Non-pigmented ciliary epithelial cell (primary cell): ENCODE measurements at places on chromosomes 5 and 9.

- DNase-seq, result no peak
These were observed 62.9 kb upstream of the ZNF622 start for GRCh38 chr5:16528382-16529110.

- DNase-seq, result no peak
These were observed 81.5 kb downstream of the SH3TC2 start for GRCh38 chr5:148981353-148981752.

DNA sequence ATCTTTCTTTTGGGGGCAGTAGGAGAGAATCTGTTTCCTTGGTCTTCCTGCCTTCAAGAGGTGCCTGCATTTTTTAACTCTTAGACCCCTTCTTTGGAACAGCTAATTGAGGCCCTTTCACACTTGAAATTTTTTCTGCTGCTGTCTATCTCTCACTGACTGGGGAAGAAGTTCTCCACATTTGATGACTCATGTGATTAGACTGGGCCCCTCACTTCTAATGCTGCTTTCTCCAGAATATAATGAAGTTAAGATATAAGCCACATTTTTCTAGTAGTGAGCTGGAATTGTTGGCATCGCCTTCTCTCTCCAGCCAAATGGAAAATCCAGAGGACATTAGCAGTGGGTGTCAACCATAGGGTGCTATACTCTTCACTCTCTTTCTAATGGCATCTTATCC lies 12.4 kb downstream of the ZNF474 start:
- no peak for DNase-seq

GRCh38 chr5:95624368-95624767 lies 4.5 kb downstream of the GPR150 start:
- no peak for DNase-seq

GRCh38 chr5:169181814-169182213 lies 119.1 kb downstream of the SLIT3 start:
- no peak for DNase-seq

GRCh38 chr9:23258569-23258968 lies 567.5 kb downstream of the ELAVL2 start:
- no peak for DNase-seq

DNA sequence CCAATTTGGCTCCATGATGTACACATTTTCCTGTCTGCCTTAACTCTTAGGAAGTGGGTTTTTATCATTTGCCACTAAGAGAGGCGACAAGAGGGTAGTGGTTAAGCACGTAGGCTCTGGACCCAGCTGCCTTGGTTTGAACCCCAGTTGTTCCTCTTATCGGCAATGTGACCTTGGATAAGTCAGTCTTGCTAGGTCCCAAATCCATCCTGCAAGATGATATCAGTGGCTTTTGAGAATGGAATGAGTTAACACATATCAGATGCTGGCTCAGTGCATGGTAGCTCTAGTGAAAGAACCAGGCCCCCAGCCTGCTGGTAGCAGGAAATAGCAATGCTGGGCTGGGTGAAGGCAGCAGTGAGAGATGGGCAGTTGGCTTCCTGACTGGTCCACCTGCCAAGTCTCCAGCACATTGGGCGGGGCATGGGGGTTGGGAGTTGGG lies 72.5 kb downstream of the STK10 start:
- no peak for DNase-seq

GRCh38 chr9:2019723-2020122 lies 4.6 kb downstream of the SMARCA2 start:
- no peak for DNase-seq

DNA sequence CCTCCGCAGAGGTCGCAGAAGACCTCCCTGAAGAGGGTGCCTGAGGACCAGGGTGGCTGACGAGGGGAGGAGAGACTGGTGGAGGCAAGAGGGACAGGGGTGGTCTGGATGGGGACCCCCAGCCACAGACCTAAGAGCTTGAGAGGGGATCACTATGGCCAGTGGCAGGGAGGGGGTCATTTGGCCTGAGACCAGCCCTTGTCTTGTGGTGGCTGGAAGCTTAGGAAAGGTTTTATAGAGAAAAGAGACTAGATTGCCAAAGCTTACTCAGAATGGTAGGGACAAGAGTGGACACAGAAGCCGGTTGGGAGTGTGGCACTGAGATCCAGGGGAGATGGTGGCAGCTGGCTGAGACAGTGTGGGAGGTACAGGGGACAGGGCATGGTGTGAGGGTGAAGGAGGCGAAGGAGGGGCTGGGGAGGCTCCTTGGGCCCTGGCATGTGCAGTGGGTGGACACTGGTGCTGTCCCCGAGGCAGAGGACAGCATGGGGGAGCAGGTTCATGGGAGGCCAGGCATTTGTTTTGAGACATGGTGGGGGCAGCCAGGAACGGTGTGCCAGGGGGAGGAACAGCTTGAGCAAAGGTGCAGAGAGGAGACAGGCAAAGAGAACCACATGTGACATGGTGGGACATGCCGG lies 123.0 kb downstream of the C9orf50 start:
- DNase-seq, result no peak

DNA sequence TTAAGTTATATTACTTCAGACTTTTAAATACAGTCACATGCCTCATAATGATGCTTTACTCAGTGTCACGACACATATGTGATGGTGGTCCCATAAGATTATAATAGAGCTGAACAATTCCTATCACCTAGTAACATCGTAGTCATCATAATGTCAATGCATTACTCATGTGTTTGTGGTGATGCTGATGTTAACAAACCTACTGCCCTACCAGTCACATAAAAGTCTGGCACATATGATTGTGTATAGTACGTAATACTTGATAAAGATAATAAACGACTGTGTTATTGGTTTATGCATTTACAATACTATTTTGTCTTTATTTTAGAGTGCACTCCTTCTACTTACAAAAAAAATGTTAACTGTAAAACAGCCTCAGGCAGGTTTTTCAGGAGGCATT lies 103.7 kb downstream of the PAM start:
- peak; percentile 14 for DNase-seq

DNA sequence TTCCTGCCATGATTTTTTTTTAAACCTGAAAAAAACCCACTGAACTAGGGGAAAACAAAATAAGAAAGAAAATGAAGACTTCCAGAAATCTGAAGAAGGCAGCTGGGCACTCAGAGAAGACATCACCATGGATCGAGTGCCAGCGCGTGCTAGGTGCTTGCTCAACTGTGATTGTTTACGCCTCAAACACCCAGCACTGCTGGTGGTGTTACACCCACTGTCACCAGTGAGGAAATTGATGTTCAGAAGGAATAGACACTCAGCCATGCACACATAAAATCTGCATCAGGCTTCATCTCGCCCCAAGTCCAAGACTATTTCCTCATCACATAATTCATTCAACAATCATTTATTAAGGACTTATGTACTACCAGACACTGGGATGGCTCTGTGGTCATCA lies 82.1 kb downstream of the HRH2 start:
- no peak for DNase-seq

DNA sequence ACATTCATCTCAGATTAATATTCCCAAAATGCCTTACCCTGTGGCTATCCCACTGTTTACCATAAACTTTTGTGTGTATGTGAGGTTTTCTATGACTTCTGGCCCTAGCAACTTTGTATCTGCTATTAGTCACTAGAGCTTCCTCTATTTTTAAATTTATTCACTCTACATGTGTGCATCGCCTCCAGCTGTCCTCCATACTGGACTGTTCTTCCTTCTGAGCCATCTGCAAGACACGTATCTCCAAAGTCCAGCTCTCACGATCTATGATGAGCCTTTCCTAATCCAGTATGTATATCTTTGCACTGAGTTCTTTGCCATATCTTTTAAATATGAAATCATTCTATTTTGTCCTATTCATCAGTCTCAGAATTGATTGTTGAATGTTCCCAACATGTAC lies 1.7 kb upstream of the GNG10 start:
- no peak for DNase-seq

- DNase-seq, result no peak
These were observed 65.3 kb downstream of the RXRA start for GRCh38 chr9:134391319-134392231.

- DNase-seq, result no peak
These were observed 40.0 kb upstream of the ARSB start for GRCh38 chr5:79025054-79025472.

DNA sequence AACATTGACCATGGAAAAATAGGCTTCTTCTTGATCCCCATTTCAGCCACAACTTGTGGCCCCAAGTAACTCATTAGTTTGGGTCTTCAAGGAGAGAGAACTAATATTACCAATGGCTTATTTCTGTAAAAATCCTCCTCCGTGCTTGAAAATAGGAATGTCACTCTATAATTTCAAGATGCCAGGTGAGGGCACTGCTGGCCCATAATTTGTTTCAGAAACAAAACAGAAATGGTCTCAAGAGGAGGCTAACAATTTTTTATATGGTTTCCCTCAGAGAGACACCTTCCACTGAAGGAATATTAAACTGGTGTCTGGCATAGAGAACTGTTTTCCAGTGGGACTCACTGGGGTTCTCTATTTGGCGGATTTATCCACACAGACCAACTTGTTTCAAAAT lies 437.0 kb upstream of the TRPC7 start:
- no peak for DNase-seq

DNA sequence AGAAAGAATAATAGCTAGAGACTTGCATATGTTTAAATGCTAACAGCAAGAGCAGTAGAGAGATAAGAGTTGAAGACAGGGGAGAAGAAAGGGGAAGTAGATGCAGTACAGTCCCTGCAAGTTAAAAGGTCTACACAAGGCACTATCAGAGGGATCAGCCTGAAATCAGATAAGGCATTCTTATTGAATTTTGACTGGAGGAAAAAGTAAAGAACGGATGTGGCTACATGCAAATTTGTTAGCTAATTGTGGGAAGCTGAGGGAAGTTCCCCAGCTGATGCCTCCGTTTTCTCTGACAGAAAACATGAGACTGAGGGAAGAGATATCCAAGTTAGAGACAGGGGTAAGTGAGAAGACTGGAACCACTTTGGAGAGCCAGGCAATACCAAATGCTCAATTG lies 12.9 kb upstream of the RHOBTB3 start:
- no peak for DNase-seq

DNA sequence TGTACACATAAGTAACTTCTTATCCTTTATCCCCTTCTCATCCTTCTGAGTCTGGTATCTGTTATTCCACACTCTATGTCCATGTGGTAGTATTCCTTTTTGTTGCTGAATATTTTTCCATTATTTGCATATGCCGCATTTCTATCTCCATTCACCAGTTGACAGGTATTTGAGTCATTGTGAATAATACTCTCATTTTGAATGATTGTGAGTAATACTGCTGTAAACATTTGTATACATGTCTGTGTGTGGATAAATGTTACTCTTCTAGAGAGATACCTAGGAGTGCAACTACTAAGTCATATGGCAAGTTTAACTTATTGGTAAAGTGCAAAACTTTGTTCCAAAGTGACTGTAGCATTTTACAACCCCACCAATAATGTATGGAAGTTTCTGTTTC lies 15.6 kb downstream of the RIC1 start:
- no peak for DNase-seq

GRCh38 chr5:118832974-118833373 lies 155.4 kb downstream of the DTWD2 start:
- no peak for DNase-seq

DNA sequence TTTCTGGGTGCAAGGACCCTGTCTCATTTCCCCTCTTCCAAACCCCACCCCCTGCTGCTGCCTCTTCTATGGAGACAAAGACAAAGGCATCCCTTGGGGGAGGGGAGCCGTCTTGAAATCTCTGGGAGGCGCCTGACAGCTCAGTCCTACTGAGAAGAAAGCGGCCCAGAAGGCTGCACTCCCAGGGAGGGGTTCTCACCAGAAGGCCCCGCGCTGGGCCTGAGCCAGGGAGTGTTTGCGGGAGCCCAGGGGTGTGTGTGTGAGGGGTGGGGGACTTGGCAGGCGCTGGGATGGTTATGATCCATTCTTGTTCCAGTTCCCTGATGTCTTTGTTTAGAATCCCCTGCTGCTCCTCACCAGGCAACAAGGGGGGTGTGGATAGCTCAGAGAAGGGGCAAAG lies 45.7 kb upstream of the ALDH1B1 start:
- DNase-seq, result no peak

GRCh38 chr5:175885813-175886212 lies 14.4 kb downstream of the CPLX2 start:
- DNase-seq, result no peak

DNA sequence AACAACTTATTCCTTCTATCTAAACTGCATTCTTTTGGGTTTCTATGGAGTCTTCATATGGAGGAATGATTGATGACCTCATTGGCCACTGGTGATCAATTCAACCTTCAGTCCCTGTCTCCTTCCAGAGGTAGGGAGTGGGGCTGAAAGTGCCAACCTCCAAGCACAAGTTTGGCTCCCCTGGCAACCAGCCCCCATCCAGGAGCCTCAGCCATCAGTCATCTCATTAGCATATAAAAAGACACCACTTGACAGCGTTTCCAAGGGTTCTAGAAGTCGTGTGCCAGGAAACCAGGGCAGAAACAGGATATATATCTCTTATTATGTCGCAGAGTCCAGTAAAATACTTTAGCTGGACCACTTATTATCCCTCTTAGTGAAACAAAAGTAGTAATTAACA lies 9.8 kb downstream of the SLC31A2 start:
- no peak for DNase-seq

- DNase-seq, result no peak
These were observed 189.0 kb upstream of the PUM3 start for GRCh38 chr9:3032898-3033297.

- DNase-seq, result no peak
These were observed 48.9 kb downstream of the GNAQ start for GRCh38 chr9:77982581-77983319.

GRCh38 chr9:8738945-8739344 lies 939.4 kb upstream of the DMAC1 start:
- no peak for DNase-seq

- DNase-seq, result no peak
These were observed at the start of gene GPSM1 for GRCh38 chr9:136327304-136327974. Gene GPSM1, plus strand, starts transcription at chr9:136327539. Its CDS starts 157 bp downstream, at chr9:136327696.
